ENCODE measurements at places on chromosomes 5 and 9.
A peak's percentile ranks its signal among the peaks of the same experiment; 100 is the strongest.

- DNase-seq, result no peak
Measured at GRCh38 chr5:164518067-164518740, 1012.8 kb downstream of the MAT2B start.

- DNase-seq, result no peak
Measured at GRCh38 chr9:26524267-26524666, 368.3 kb downstream of the CAAP1 start.

DNA sequence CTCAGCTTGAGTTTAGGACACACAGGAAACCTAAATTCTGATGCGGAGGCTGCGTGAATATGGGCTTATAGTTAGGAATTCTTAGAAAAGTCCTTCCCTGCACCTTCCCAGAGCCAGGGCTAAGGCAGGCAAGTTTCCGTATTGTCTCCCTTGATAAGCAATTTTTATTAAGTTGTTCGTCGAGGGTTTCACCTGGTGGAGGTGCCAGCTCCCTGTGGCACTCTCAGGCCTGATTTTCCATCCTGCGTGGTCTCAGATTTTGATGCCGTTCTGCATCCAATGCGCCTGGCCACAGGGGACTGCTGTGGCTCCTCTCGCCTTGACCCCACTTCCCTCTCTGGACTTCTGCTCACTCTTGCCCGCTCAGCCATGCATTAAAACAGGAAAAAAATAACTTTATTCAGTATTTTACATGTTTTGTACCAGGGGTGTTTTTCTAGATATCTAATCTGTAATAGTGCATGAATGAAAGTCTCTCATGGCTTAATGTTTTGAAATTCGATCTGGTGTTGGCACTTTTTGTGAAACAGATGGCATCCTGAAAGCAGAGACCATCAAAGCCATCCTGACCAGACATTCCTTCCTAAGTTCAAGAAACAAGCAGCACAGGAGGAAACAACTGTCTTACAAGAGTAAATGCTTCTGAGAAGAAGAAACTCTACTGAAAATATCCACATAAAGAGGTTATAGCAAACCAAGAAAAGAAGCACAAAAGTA lies 50.7 kb downstream of the TRIP13 start:
- DNase-seq, result no peak

DNA sequence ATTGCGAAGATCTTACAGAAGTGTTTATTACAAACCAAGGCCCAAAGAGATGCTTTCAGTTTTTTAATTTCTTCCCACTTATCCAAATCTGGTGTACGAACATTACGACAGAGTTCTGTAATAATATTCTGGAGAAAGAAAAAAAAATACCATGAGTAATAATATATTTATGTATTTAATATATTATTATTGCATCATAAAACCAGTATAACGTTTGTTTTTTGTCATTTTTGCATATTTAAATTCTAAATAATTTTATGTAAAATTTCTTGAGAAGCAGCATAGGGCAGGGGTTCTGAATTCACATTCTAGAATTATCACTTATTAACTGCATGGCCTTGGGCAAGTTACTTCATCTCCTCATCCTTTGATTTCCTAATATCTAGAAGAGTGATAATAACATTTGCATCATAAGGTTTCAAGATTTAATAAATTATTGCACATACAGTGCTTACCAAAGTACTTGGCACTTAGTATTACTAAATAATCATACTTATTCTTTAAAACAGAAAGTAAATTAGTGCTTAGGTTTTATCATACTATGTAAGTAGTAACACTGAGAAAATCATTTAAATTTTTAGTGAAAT lies 107.7 kb downstream of the OSMR start:
- DNase-seq, result no peak

GRCh38 chr9:94445863-94446262 lies 109.0 kb upstream of the PCAT7 start:
- no peak for DNase-seq

DNA sequence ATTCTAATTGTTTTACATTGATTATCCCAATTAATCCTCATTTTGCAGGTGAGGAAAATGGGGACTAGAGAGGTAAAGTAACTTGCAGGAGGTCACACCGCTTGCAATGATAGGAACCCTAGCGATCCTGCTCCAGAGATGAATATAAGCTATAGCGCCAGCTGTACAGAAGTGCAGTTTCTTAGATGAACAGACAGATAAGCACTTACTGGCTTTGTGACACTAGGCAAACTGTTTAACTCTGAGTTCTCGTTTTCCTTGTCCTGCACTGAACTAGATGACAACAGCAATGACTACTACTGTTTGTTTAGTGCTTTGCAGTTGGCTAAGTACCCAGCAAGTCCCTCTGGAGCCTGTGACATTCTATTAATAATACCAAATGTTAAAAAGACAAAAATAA lies 11.1 kb downstream of the LHX6 start:
- DNase-seq, result no peak

GRCh38 chr9:104494808-104495207 lies 9.3 kb upstream of the OR13F1 start:
- DNase-seq, result no peak

DNA sequence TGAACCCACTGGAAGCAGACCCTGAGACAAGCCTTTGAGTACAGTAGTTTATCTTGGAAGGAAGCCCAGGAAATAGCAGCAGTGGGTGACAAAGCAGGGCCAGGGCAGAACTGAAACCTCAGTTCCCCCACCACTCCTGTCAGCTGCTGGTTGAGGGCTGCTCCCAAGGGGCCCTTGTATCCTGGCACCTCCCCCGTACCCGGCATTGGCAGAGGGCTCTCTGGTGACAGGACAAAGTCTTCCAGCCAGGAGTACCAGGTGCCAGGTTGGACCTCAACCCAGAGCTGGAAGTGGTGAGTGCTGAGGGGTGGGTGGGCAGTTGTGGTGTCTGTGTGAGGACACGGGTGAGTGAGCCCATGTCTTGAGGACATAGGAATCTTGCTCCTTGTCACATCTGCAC lies 123.3 kb downstream of the PHF2 start:
- DNase-seq, result no peak

DNA sequence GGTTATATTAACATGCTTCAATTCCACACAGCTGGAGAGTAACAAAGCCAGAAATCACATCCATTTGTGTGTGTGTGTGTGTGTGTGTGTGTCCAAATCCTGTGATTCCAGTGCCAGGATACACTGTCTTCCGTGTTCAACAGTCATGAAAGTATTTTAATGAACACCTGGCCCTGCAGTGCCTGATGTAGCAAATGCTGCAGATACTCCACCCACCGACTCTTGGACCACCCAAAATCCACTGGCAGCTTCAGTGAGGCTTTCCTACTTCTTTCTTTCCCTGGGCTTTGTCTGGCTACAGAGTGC lies 13.1 kb upstream of the INSYN2B start:
- DNase-seq, result no peak

DNA sequence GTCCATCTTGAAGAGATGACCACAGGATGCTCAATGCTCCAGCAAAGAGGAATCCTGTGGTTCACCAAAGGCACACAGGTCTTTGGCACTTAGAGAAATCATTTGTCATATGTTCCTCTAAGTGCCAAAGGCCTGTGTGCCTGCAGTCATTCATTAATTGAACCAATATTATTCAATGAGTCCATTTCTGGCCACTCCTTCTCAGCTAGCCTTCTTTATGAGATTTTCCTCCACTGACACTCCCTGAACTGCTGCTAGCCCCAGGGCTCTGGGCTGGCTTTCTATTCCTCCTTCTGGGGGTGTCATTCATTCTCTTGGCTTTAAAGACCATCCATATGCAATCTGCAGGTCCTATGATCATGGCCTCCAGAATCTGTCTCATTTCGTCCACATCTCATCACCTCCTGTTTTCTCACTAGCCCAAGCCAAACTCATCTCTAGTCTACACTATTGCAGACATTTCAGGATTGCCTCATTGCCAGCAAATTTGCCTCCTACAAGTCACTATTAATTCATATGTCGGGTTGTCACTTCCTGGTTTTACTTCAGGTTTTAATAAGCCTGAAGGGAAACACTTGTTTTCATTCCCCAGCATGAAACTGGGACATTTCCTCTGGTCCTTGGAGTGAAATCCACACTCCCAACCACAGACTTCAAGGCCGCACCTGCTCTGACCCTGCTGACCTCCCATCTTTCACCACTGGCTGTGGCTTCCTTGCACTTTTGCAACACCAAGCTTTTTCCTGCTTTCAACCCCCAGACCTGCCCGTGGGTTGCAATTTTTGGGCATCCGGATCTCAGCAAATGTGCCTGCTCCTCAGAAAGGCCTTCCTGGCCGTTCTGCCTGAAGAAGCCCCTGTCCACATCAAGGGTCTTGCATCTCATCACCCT lies 35.1 kb downstream of the KCNIP1 start:
- no peak for DNase-seq

DNA sequence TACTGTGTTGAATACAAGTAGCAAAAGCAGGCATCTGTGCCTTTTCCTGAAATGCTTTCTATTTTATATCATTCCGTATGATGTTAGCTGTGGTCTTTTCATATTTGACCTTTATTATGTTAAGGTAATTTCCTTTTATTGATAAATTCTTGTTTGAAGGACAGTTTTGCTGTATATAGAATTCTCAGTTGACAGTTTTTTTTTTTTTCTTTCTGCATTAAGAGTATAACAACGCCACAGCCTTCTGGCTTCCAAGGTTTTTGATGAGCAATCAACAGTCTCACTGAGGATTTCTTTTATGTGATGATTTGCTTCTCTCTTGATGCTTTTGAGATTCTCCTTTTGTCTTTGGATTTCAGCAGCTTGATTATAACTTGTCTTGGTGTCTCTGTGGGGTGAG lies 23.6 kb downstream of the ZNF483 start:
- DNase-seq, result no peak

- DNase-seq, result no peak
Measured at GRCh38 chr5:35685161-35685560, 67.5 kb downstream of the SPEF2 start.

- peak; percentile 3 for DNase-seq
Measured at GRCh38 chr5:43121913-43122484, 1.3 kb downstream of the ZNF131 start.
